ENCODE measurements at places on chromosomes 16 and 17.

GRCh38 chr17:71440513-71440912, 680.3 kb upstream of the SOX9 start:
- no peak for DNase-seq

DNA sequence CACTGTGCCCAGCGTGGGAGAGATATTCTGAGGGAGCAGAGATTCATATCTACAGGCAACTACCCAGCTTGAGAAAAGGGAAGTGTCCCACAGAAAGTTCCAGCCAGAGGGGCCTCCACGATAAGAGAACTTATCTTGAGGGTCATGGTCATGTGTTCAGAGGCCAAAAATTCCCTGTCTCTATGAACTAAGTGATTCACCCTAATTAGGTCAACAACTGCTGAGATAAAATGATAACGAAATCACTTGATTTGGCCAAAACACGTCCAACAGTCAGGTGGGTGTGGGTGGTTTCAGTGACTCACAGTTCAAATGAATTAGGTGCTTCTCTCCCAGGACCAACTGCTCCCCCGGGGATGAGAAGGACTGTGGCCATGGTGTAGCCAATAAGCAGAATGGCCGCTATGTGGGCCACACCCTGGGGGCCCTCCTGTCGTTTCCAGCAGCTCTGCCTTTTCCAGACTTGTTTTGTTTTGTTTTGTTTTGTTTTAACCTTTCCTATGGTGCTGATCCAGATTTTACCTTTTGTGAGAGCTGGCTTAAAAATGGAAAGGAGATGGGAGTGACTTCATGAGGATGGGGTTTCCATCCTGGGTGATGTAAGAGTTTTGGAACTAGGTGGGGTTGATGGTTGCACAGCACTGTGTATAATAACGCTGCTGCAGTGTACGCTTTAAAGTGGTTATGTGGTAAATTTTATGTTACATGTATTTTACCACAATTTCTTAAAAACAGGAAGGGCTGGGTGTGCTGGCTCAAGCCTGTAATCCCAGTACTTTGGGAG, 8.7 kb downstream of the DNAI2 start:
- no peak for DNase-seq

DNA sequence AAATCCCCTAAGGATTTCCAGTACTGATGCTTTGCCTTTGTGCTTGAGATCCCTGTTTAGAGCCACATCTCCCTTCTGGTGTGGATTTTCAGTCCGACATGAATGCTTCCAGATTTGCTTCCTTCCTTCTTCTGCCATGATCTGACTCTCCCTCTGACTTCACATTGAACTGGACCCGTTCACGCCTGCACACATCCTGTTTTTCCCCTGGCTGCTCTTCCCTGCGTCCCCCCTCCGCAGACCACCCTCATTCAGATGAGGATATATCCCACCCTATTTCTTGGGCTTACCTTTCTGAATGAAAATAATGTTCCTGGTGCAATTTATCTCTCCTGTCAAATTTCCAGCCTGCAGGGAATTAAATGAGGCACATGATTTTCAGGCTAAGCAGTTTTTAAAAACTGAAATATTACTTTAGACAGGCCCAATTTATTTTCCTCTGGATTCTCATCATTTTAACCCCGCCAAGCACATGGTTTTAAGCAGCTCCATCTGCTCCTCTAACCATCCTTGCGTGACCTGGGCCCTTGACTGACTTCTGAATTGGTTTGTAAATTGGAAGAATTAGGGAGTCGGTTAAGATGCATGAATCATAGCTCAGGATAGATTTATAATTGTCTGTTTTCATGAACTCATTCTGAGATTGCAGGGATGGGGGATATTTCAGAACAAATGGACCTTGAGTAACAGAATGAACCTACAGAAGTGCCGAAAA, 59.2 kb downstream of the BMERB1 start:
- no peak for DNase-seq

GRCh38 chr17:44272321-44272951, 4.5 kb upstream of the SLC4A1 start:
- no peak for DNase-seq

DNA sequence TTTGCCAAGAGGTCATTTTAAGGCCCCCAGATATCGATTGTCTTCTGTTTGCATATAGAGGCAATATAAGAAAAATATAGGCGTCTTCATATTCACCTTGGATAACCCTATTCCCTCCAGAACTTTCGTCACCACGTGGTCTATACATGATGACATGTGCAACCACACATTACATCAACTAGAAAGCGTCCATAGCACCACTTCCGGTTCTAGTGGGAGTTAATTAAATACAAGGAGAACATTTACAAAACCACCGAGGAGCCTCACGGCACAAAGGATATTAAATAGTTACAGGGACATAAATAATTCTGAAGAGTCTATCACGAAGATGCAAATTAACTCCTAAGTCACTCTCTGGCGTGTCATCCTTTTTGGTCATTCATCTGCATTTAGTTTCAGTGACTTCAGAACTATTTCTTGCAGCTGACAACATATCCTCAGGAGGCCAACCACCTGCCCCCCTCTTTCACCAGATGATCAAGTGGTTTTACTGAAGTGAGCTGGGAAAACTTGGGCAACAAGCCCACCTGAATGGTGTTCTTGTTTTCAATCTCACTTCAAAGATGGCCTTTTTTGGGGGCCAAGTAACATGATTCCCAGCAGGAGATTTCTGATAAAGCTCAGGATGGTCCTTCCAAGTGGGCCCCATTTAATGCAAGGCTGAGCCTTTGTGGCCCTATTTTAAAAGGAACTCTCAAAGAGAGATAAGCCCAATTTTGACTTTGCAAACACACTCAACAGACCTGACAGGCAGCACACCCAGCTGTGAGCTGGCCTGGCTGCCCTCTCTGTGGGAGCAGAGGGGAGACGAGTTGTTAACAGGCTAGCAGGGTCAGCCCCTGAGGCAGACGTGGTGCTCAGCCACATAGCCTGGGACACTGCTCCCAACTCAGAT, 15.3 kb downstream of the CMTM3 start:
- no peak for DNase-seq

DNA sequence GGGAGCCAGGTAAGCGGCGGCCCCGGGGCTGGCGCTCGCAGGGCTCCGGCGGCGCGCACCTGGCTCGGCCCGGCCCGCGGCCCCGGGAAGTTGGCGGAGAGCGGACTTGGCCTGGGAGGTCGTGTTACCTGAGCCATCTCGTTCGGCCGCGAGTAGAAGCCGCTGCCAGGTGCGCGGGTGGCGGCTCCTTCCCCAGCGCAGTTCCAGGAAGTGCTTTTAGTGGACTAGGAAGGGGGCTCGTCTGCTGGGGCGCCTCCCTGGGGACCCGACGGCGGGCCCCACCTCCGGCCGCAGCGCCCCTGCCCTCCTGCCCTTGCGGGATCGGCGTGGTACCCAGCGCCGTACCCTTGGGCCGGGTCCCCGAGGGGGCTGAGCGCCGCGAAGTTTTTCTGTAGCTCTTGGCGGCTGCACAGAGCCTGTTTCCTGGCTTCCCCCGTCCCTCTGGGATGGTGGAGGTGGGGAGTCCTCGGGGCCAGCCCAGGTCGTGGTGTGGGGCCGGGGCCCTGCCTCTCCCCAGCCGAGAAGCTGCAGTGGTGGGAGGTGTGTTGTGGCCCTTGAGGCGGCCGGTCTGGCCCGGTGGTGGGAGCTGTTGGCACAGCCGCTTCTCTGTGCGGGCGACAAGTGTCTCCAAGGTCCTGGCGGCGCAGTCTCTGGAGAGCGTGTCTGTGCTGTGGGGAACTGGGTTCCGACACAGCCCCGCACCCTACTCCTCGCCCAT, 96.9 kb downstream of the RAB11FIP4 start:
- peak; percentile 20 for DNase-seq

GRCh38 chr16:49661465-49662187, 194.3 kb downstream of the ZNF423 start:
- no peak for DNase-seq

DNA sequence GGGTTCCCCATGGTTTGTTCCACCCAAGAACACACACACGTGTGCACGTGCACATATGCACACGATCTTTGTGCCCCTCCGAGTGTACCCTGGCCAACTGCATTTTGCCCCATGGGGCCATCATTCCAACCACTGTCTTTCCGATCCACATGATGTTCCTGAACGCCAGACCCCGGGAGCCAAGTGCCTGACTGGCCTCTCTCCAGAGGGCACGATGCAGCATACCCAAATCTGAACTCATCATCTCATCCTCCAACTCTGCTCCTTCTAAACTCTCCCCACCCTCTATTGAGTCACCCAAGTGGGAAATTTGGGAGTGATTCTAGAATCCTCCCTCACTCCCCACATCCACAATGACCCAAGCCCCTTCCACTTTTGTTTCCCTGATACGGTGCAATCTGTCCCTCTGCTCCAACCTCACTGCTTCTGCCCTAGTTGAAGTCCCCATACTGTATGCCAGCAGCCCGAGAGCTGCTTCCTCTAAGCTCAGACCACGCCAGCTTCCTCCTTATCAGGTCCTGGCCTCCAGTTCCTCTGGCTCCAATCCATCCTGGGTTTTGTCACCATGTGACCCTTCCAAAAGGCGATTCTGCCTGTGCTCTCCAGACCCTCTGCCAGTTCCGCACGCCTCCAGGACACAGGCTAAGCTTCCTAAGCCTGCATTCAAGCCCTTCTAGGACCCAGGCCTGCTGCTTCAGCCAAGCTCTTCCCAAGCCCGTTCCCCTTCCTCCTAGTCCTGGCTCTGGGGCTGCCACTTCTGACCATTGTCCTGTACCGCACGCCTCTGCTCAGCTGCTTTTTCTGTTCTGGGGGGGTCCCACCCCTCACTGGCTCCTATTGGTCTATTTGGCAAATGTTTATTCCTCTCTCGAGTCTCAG, 10.1 kb upstream of the TMEM208 start:
- no peak for DNase-seq
